H1 (cell line): ENCODE measurements at places on chromosomes 6 and 20.

DNA sequence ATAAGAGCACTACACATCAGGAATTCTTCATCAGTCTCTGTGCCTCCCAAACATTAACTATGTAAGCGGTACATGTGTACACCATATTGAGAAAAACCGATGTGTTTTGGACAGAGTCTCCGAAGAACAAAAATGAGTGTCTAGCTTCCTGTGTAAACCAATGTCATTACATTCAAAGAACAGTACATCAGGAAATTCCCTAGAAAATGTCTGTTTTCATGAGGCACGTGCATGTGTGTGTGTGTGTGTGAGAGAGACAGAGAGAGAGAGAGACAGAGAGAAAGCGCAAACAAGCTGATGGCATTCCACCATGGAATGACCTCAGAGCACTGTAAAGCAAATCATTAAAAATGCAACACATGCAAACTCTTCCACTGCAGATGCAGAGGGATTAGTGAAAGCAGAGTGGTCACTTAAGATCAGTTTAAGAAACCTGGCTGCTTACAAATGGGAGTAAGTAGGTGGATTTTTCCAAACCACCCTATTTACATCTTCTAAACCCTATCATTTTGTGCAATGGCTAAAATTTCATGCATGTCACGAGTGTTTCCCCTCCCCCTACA is 133.9 kb downstream of the HIVEP2 start:
- DNase-seq, result no peak

DNA sequence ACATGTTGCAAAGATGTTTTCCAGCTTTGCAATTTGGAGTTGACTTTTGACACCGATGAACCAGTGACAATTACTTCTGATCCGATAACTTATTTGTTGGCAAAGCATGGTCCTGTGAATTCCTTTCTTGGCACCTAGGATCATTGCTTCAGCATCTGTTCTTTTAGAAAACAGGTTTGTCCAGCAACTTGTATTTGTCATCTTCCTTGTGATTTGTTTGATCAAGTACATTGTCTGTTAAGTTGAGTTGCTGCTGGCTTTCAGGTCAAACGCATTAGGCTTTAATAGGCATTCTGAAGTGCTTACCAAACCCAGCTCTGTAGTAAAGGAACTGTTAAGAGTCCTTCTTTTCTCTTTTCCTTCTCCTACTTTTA is 192.4 kb upstream of the ZNF217 start:
- no peak for DNase-seq

- no peak for DNase-seq
Measured at GRCh38 chr6:130513770-130514169, 148.0 kb downstream of the TMEM200A start.

GRCh38 chr20:57618091-57618763 is 2.0 kb downstream of the ZBP1 start:
- peak; percentile 31 for DNase-seq
